Left kidney (tissue), 8 donors: ENCODE measurements at places on chromosomes 1 and 21. TPM values are rescaled to one million over a fixed set of nuclear protein-coding genes. Genes with fewer than 3 reads are reported as not detected.

- no peak for DNase-seq
Observed at GRCh38 chr1:228279011-228279721, 71.3 kb downstream of the OBSCN start.

The TCHHL1 gene
- not detected for polyA plus RNA-seq

GRCh38 chr1:198018529-198018928 is 101.4 kb downstream of the LHX9 start:
- DNase-seq: no peak

DNA sequence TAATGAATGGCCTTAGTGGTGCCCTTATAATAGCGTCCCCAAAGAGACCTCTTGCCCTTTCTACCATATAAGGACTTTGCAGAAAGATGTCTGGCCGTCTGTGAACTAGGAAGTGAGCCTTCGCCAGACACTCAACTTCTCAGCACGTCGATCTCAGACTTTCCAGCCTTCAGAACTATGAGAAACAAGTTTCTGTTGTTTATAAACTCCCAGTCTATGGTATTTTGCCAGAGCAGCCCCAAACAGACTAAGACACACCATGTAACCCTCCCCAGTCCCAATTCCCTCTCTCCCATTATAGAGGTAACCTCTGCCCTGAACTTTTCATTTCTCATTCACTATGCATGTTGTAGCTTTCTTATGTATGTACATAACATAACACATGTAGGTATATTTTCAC is 55.7 kb downstream of the NID1 start:
- no peak for DNase-seq

The NUP210L gene
- 0.17 TPM for polyA plus RNA-seq

- DNase-seq: no peak
Observed at GRCh38 chr21:23162198-23162946, 2164.2 kb downstream of the NCAM2 start.

The ALX3 gene
- polyA plus RNA-seq: not detected

The TGFB2 gene
- polyA plus RNA-seq: 14.0 TPM

GRCh38 chr1:107195476-107195875 is 54.6 kb downstream of the NTNG1 start:
- no peak for DNase-seq

The MYCBP gene
- polyA plus RNA-seq: 31.5 TPM

The LCE1F gene
- not detected for polyA plus RNA-seq

The BARHL2 gene
- not detected for polyA plus RNA-seq

DNA sequence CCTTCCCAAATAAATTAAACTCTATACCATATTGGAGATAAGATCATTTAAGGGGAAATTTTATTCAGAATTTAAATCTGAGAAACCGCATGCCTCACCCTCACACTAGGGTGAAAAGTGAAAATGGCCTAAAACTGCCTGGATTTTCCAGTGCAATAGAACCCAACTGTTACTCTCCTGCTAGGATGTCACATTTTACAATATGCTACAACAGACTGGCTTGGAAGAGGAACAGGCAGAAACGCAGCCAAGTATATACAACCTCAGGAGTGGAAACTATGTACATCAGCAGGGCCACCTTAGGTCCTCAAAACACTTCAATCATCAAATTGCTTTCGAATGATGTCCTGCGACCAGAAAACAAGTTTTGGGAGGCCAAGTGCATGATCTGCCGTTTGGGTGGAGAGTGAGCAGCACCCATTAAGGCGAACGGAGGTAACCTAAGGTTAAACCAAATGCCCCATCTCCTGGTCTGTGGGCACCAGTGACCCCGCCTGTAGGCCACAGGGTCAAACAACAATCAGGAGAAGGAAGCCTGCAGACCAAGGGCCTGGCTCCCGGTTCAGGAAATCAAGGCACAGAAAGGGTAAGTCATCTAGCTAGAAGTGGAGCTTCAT is 4.9 kb downstream of the RCAN1 start:
- DNase-seq: no peak

GRCh38 chr1:33880305-33880704 is 16.4 kb downstream of the HMGB4 start:
- DNase-seq: no peak

The AKNAD1 gene
- polyA plus RNA-seq: not detected

The PDZK1IP1 gene
- polyA plus RNA-seq: 22.2 TPM

The CTSK gene
- polyA plus RNA-seq: 27.6 TPM

DNA sequence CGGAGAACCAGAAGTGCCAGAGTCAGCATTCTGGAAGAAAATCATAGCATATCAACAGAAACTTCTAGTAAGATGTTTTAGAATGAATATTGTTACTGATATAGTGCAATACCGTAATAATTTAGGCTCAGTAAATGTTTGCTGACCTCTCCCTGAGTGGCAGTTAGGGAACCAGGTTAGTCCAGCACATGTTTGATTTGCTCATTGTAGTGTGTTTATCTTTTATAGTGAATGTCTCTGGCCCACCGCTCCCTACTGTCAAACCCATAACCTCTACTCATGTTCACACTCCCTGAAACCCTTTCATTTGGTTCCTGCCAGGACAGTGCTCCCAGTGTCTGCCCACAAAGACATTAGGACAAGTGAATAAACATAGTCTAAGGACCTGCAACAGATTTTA is 102.7 kb downstream of the ZP4 start:
- no peak for DNase-seq

The APOBEC4 gene
- 0.10 TPM for polyA plus RNA-seq

The SLC27A3 gene
- polyA plus RNA-seq: 40.7 TPM

DNA sequence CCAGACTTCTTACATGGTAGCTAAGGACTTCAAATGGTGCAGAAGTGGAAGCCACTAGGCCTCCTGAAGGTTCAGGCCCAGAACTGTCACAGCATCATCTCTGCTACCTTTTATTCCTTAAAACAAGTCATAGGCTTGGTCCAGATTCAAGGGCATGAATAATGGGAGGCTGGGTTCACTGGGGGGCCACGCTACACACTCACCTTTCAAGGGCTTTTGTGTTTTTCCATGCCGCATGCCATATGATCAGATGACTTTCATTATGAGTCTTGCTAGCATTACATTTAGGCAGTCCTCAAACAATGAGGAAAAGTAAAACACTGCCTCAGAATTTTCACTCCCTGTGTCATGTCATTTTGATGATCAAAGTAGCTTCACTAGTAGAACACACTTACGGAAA is 83.4 kb downstream of the VPS26C start:
- DNase-seq: no peak

GRCh38 chr21:41831866-41832595 is 47.1 kb downstream of the PRDM15 start:
- DNase-seq: no peak

GRCh38 chr1:37776946-37777516 is 12.1 kb upstream of the EPHA10 start:
- DNase-seq: no peak

The LCE1C gene
- polyA plus RNA-seq: not detected

- DNase-seq: no peak
Observed at GRCh38 chr1:6271554-6271953, 10.7 kb upstream of the GPR153 start.

- peak; percentile 83 for DNase-seq
Observed at GRCh38 chr1:38046884-38047602, 450 bp upstream of the POU3F1 start.

- no peak for DNase-seq
Observed at GRCh38 chr1:27391511-27392095, 819 bp upstream of the GPR3 start.

The NTNG1 gene
- polyA plus RNA-seq: 34.3 TPM

GRCh38 chr1:153776352-153776751 is 1.1 kb downstream of the SLC27A3 start:
- no peak for DNase-seq

DNA sequence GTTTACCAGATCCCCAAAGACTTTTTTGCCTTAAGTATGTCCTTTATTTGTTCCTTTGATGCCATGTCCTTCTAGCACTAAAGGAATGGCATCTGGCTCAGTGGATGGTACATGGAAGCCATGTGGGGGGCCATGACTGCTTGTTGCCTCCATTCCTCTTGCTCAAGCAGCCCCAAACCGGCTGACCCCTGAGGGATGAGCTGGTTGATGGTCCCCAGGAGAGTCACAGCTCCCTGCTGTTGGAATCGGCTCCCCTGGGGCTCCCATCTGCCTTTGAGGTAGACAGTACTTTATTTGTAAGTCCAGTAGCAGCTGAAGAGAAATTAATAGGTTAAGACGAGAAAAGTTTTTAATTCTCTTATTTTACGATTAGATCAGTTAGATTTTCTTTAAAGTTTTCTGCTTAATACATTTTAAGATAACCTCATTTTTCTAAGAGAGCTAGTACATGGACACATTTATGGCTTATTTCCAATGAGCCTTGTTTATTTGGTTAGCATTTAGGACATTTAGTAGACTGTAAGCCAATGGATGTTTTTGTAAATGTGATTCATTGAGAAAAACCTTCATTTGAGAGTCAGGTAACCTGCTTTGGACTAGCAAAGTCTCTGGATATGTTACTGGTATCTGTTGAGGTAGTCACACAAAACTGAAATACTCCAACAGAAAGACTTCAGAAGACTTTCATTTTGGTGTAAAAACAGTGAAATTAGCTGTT is 88.2 kb downstream of the CAMTA1 start:
- no peak for DNase-seq

GRCh38 chr1:92953491-92953890 is 7.8 kb downstream of the DIPK1A start:
- DNase-seq: no peak

GRCh38 chr1:28447679-28448078 is 58.2 kb upstream of the RCC1 start:
- no peak for DNase-seq

The SPATA45 gene
- 0.75 TPM for polyA plus RNA-seq

The LMX1A gene
- polyA plus RNA-seq: not detected

The DNAJC6 gene
- 6.6 TPM for polyA plus RNA-seq

DNA sequence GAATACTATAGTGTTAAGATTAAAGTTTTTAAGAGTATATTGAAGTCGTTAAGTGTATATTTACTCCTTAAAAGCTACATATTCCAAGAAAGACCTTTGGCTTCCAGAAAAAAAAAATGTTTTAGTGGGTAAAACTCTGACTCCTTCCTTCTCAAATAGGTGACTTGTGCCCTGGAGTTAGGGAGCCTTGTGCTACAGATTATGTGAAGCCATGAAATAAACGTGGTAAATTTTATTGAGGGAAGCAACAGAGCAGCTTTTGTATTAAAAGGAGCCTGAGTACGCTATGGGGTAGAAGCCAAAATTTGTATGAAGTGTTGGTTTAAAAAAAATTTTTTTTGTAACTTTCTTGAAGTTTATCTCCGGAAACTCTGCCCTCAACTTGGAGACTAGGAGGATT is 994 bp downstream of the RO60 start:
- DNase-seq: peak; percentile 8

GRCh38 chr1:7827126-7827955 is 25.5 kb downstream of the UTS2 start:
- no peak for DNase-seq

- DNase-seq: peak; percentile 46
Observed at GRCh38 chr1:207698822-207699483, 52.9 kb upstream of the CD46 start.
